ENCODE measurements at places on chromosomes 5 and 9. TPM values are rescaled to one million over a fixed set of nuclear protein-coding genes. Genes with fewer than 3 reads are reported as not detected.

The FREM1 gene
- total RNA-seq = not detected

The STKLD1 gene
- total RNA-seq = 0.71 TPM

The GZMA gene
- not detected for total RNA-seq

The ACER2 gene
- total RNA-seq = 3.2 TPM

The FOXD4L6 gene
- total RNA-seq = not detected

The LCN1 gene
- total RNA-seq = not detected

The WDR38 gene
- not detected for total RNA-seq

The STOML2 gene
- 268 TPM for total RNA-seq

The SUSD3 gene
- total RNA-seq = 0.67 TPM

The CBY3 gene
- total RNA-seq = not detected

The SLC26A2 gene
- total RNA-seq = 39.4 TPM

Data from A549 treated with CORT108297 at 1 μM for 4 hours (cell line).